Ovary (tissue), 10 donors: ENCODE measurements at places on chromosomes 4 and X.

DNA sequence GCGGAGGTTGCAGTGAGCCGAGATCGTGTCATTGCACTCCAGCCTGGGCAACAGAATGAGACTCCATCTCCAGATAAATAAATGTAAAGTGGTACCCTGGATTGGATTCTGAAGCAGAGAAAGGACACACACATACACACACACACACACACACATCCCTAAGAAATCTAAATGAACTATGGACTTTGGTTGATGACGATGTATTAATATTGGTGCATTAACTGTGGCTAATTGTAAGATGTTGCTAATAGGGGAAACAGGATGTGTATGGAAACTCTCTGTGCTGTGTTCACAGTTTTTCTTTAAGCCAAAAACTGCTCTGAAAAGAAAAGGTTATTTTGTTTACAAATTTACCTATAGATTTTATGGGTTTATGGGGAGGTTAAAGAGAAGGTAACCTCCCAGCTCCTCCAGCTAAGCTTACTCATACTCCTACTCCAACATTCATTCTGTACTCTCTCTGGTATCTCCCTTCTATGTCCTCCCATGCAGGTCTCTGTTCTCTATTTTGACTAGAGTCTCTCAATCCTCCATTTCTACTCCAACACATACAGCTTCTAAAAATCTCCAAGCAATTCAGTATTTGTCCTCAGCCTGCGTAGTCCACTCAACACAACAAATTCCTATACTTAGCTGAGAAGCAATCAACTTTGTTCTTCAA lies 46.5 kb upstream of the RELL1 start:
- H3K27me3 ChIP-seq: no peaks in the 10 kb centered on the region
- H3K4me1 ChIP-seq: no peaks in the 10 kb centered on the region

GRCh38 chr4:52376132-52376704 lies 282.9 kb downstream of the USP46 start:
- H3K4me3 ChIP-seq: no peak overlapping the region
- H3K27me3 ChIP-seq: no peaks in the 10 kb centered on the region
- H3K4me1 ChIP-seq: no peaks in the 10 kb centered on the region
- peak; percentile 32 for DNase-seq
- no peak overlapping the region for H3K27ac ChIP-seq
- no peaks in the 10 kb centered on the region for H3K36me3 ChIP-seq

DNA sequence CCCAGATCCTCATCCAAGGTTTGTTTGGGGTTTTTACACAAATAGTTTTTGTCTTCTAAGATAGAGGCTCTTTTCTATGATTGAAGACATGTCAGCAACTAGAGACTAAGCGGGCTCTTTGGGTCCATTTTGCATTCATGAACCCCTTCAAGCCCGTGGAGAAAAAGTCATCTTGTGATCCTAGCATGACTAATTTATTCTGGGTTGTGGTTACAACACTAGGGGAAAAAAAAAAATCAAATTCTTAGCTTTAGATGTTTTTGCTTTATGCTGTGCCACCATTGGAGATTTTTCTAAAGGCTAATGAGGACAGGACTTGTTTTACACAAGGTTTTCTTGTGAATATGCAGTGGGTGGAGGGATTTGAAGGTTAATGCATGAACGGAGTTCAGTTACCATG lies 440.0 kb downstream of the PCDH7 start:
- no peaks in the 10 kb centered on the region for H3K4me1 ChIP-seq
- no peak overlapping the region for H3K27ac ChIP-seq
- no peak overlapping the region for H3K4me3 ChIP-seq
- no peaks in the 10 kb centered on the region for H3K27me3 ChIP-seq
- no peak for DNase-seq
- H3K36me3 ChIP-seq: no peaks in the 10 kb centered on the region

GRCh38 chr4:89008166-89008565 lies 48.8 kb downstream of the FAM13A start:
- no peaks in the 10 kb centered on the region for H3K27me3 ChIP-seq
- H3K4me3 ChIP-seq: no peak overlapping the region
- no peaks in the 10 kb centered on the region for H3K4me1 ChIP-seq
- no peak for DNase-seq
- no peak overlapping the region for H3K27ac ChIP-seq

- H3K27me3 ChIP-seq: no peaks in the 10 kb centered on the region
- no peaks in the 10 kb centered on the region for H3K4me1 ChIP-seq
- no peak overlapping the region for H3K27ac ChIP-seq
These were observed 1413.0 kb downstream of the PCDH7 start for GRCh38 chr4:32133141-32133540.

DNA sequence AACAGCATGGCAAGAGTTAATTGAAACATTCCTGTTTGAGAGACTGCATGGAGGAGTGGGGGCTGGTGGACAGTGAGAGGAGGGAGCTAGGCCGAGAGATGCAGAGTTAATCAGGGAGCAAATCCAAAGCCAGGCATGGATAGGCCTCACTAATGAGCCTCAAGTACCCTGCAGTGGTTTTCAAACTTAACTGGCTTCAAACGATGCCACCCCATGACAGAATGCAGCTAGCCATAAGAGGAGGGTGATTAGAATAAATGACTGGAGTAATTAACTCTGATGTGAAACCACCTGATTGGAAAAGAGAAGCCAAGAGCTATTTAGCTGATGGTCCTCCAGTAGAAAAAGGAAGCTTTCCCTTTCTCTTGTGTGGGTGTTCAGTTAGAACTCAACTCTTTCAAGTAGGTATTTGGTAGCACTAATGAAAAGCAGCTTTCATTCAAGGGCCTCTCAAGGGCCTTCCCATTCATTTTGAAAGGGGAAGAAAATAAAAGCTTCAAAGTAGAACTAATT lies 215.4 kb upstream of the MAB21L2 start:
- no peaks in the 10 kb centered on the region for H3K4me1 ChIP-seq
- no peak for DNase-seq
- no peak overlapping the region for H3K4me3 ChIP-seq
- H3K27ac ChIP-seq: no peak overlapping the region
- no peaks in the 10 kb centered on the region for H3K36me3 ChIP-seq

GRCh38 chrX:78746496-78746895 lies 1.0 kb upstream of the LPAR4 start:
- H3K4me1 ChIP-seq: no peaks in the 10 kb centered on the region
- no peak for DNase-seq
- H3K36me3 ChIP-seq: no peaks in the 10 kb centered on the region
- H3K27me3 ChIP-seq: no peaks in the 10 kb centered on the region

- H3K27ac ChIP-seq: no peak overlapping the region
- no peaks in the 10 kb centered on the region for H3K36me3 ChIP-seq
- no peaks in the 10 kb centered on the region for H3K4me1 ChIP-seq
- H3K27me3 ChIP-seq: no peaks in the 10 kb centered on the region
These were observed 76.7 kb upstream of the AP1S2 start for GRCh38 chrX:15931362-15931761.

- no peak overlapping the region for H3K27ac ChIP-seq
- H3K27me3 ChIP-seq: no peaks in the 10 kb centered on the region
These were observed 18.0 kb downstream of the FAM9A start for GRCh38 chrX:8783097-8783713.

GRCh38 chr4:2426069-2426397 lies 7.3 kb downstream of the CFAP99 start:
- no peak overlapping the region for H3K27ac ChIP-seq
- no peaks in the 10 kb centered on the region for H3K4me1 ChIP-seq
- H3K36me3 ChIP-seq: no peaks in the 10 kb centered on the region
- no peak for DNase-seq
- H3K27me3 ChIP-seq: no peaks in the 10 kb centered on the region
- no peak overlapping the region for H3K4me3 ChIP-seq

- peaks cover 2% of the 10 kb centered on the region for H3K4me1 ChIP-seq
- no peak overlapping the region for H3K4me3 ChIP-seq
- H3K27me3 ChIP-seq: no peaks in the 10 kb centered on the region
- no peaks in the 10 kb centered on the region for H3K36me3 ChIP-seq
These were observed 83.6 kb downstream of the REPS2 start for GRCh38 chrX:17030092-17030491.

DNA sequence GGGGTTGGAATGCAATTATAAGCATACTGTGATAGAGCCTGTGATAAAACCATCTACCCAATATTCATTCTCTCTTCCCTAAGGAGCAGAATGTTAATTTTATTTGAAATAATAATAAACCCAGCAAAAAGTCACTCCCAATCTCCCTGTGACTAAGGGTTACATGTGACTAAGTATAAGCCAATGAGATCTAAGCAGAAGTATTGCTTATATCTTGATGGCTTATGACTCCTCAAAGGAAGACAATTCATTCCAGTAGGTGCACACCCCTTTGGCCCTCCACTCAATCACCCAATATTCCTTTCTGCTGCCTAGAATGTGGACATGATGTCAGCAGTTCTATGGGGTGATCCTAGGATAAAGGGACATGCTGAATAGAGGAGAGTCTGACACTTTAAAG lies 224.6 kb downstream of the ADAMTS3 start:
- DNase-seq: no peak
- no peaks in the 10 kb centered on the region for H3K36me3 ChIP-seq
- no peaks in the 10 kb centered on the region for H3K27me3 ChIP-seq
- H3K4me3 ChIP-seq: no peak overlapping the region
- H3K27ac ChIP-seq: no peak overlapping the region

DNA sequence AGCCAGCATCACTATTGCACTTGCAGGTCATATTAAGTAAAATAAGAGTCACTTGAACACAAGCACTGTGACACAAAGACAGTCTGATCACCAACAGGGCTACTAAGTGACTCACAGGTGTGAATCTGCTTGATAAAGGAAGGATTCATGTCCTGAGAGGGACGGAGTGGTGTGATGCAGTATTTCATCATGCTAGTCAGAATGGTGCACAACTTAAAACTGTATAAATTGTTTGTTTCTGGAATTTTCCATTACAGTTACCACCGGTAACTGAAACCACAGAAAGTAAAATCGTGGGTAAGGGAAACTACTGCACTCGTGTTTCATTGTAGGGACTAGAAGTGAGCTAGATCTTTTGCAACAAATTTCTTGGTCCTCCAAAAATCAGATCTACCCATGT lies 109.7 kb downstream of the ELOVL6 start:
- no peak overlapping the region for H3K27ac ChIP-seq
- no peak overlapping the region for H3K4me3 ChIP-seq
- peaks cover 3% of the 10 kb centered on the region for H3K4me1 ChIP-seq
- H3K27me3 ChIP-seq: no peaks in the 10 kb centered on the region

- H3K4me1 ChIP-seq: peaks cover 8% of the 10 kb centered on the region
- peak; percentile 26 for DNase-seq
- no peaks in the 10 kb centered on the region for H3K27me3 ChIP-seq
- H3K4me3 ChIP-seq: peak within 1 kb of the TSS; percentile 49
These were observed at the start of gene DCHS2 for GRCh38 chr4:154491341-154492271. Gene DCHS2, minus strand, starts transcription at chr4:154491799. Its CDS starts 444 bp downstream, at chr4:154491355.

DNA sequence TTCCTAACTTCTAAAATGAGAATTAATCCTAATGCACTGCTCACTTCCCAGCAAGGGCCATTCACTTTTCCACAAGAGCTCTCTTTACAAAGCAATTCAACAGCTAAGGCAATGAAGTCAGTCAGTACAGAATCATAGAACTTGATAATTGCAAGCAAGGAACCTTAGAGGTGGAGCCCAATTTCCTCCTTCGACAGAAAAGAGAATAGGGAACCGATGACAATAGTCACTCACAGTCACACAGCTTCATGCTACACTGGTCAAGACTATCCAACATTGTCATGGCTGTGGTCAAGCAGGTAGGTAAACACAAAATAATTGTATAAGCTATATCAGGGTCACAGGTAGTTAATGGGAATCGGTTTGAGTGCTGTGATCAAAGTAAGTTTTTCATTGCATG lies 90.0 kb downstream of the ELOVL6 start:
- H3K27ac ChIP-seq: no peak overlapping the region
- H3K27me3 ChIP-seq: no peaks in the 10 kb centered on the region
- no peak for DNase-seq
- no peaks in the 10 kb centered on the region for H3K36me3 ChIP-seq

- H3K27me3 ChIP-seq: no peaks in the 10 kb centered on the region
- no peak overlapping the region for H3K27ac ChIP-seq
- H3K36me3 ChIP-seq: no peaks in the 10 kb centered on the region
- no peak for DNase-seq
- peak overlapping the region; percentile 3 for H3K4me3 ChIP-seq
- H3K4me1 ChIP-seq: no peaks in the 10 kb centered on the region
These were observed 88.6 kb upstream of the TRIM2 start for GRCh38 chr4:153115322-153116290.
